ENCODE measurements at places on chromosomes 2 and 18. TPM values are rescaled to one million over a fixed set of nuclear protein-coding genes. Genes with fewer than 3 reads are reported as not detected.

Gene ATP5MC3
- total RNA-seq, result 205 TPM

Gene GNLY
- total RNA-seq, result 6.6 TPM

Gene AFF3
- 100 TPM for total RNA-seq

Gene TUBA4B
- not detected for total RNA-seq

Gene ABCG8
- 2.4 TPM for total RNA-seq

Gene MAP3K19
- 0.28 TPM for total RNA-seq

Gene SAG
- not detected for total RNA-seq

Gene IAH1
- 76.6 TPM for total RNA-seq

Gene ALLC
- total RNA-seq, result not detected
